Psoas muscle (tissue), 8 donors: ENCODE measurements at places on chromosomes 1 and 21. TPM values are rescaled to one million over a fixed set of nuclear protein-coding genes. Genes with fewer than 3 reads are reported as not detected.

Gene TMEM240
- 0.88 TPM for total RNA-seq

DNA sequence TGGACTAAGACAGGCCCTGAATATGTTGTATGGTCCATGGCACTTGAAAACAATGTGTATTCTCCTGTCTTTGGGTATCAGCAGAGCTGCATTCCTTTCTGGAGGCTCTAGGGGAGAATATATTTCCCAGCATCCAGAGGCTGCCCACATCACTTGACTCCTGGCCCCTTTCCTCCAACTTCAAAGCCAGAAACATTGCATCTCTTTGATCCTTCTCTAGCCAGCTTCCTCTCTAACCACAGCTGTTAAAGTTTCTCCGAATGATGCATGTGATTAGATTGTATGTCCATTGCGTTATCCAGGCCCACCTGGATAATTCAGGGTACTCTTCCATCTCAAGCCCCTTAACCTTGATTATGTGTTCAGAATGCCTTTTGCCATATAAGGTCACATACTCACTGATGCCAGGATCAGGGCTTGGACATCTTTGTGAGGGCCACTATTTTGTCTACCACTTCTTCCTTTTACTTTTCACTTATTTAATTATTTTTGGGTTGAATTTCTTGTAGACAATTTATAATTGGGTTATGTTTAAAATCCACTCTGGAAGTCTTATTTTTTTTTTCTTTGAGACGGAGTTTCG lies 5.3 kb downstream of the CHD1L start:
- no peaks in the 10 kb centered on the region for H3K36me3 ChIP-seq
- H3K4me3 ChIP-seq: no peak overlapping the region
- H3K4me1 ChIP-seq: peaks cover 25% of the 10 kb centered on the region
- DNase-seq: no peak

Gene ZNF281
- total RNA-seq: 10.4 TPM

DNA sequence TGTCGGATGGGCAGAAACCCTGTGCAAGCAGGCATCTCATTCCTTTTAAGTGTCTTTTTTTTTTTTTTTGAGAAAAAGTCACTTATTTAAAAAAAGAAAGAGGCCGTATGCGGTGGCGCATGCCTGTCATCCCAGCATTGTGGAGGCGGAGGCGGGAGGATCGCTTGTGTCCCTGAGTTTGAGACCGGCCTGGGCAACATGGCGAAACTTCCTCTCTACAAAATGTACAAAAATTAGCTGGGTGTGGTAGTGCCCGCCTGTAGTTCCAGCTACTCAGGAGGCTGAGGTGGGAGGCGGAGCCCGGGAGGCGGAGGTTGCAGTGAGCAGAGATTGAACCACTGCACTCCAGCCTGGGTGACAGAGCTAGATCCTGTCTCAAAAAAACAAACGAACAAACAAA lies 1.7 kb downstream of the GPR137B start:
- H3K4me3 ChIP-seq: peak overlapping the region; percentile 67
- no peaks in the 10 kb centered on the region for H3K4me1 ChIP-seq
- DNase-seq: no peak
- H3K27me3 ChIP-seq: peaks cover 15% of the 10 kb centered on the region

- H3K27me3 ChIP-seq: no peaks in the 10 kb centered on the region
- H3K36me3 ChIP-seq: no peaks in the 10 kb centered on the region
- H3K4me3 ChIP-seq: no peak overlapping the region
- DNase-seq: no peak
Measured at GRCh38 chr1:219472596-219472995, 140.3 kb downstream of the ZC3H11B start.

GRCh38 chr1:116857092-116857491 lies 52.6 kb upstream of the PTGFRN start:
- no peak overlapping the region for H3K4me3 ChIP-seq
- no peak for DNase-seq
- no peak overlapping the region for H3K27ac ChIP-seq
- H3K27me3 ChIP-seq: no peaks in the 10 kb centered on the region

DNA sequence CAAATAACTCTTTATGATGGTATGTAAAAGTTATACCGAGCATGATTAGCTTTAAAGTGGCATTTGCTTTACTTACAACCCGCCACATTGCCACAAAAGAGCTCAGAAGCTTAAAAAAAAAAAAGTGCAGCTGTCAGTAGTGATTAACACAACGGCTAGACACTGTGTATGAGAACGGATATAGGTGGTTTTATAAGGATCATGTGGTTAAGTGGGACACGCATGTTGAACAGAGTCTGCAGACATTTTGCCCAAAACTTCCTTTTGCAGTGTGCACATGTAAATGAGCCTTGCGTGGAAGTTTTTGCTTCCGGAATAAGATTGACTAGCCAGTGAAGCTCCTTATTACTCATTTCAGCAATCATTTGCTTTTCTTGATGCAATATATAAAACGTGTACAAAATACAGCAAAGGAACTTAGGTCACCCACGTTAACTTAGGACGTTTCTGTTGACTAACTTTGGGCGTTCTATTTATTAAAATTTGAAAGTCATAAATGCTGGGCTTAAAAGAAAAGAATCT lies 58.7 kb upstream of the RGS1 start:
- H3K4me1 ChIP-seq: no peaks in the 10 kb centered on the region
- H3K27ac ChIP-seq: no peak overlapping the region
- no peaks in the 10 kb centered on the region for H3K27me3 ChIP-seq
- DNase-seq: no peak
- H3K36me3 ChIP-seq: no peaks in the 10 kb centered on the region

Gene FCRL1
- total RNA-seq: not detected

Gene OR2T33
- not detected for total RNA-seq

DNA sequence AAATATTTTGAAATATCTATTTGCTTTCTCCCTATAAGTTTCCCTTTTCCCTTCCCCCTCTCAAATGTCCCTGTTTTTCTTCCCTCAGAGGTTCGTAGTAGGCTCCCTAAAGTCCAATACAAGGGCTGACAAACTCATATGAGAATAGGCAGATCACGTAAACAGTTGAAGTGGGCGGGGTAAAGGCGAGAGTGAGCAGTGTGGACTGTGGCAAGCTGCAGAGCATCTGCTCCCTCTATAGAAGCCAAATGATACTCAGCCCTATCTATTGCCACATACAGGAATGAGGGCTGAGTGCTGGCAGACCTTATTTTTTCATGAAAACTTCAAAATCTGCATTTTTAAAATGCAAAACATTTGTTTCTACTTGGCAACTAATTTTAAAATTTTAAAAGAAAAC lies 26.3 kb downstream of the PRDX6 start:
- no peaks in the 10 kb centered on the region for H3K27me3 ChIP-seq
- no peak overlapping the region for H3K27ac ChIP-seq
- no peak overlapping the region for H3K4me3 ChIP-seq
- H3K36me3 ChIP-seq: no peaks in the 10 kb centered on the region

Gene ACOT11
- 2.4 TPM for total RNA-seq

- H3K27me3 ChIP-seq: no peaks in the 10 kb centered on the region
- H3K4me3 ChIP-seq: no peak overlapping the region
- H3K36me3 ChIP-seq: no peaks in the 10 kb centered on the region
- DNase-seq: no peak
- no peaks in the 10 kb centered on the region for H3K4me1 ChIP-seq
Measured at GRCh38 chr1:29786195-29786594, 549.9 kb downstream of the PTPRU start.

- H3K27ac ChIP-seq: peak overlapping the region; percentile 58
- DNase-seq: peak; percentile 74
- no peaks in the 10 kb centered on the region for H3K27me3 ChIP-seq
Measured at GRCh38 chr1:160251687-160252526, 10.4 kb downstream of the DCAF8 start.

DNA sequence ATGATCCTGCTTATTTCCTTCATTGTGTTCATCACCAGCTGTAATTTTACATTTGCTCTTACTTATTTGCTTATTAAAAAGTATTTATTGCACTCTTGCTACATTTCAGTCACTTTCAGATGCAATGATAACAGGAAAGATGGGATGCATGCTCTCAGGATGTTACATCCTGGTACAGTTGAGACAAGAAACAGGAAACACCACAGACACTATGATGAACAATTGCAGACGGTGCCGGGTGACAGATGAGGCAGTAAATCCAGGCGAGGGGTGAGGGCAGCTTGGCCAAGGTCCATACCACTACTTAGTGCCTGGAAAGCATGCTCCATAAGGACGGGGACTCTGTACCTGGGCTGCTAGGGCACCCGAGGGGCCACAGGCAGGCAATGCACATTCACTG lies 156.6 kb upstream of the RAB4A start:
- H3K27me3 ChIP-seq: no peaks in the 10 kb centered on the region
- H3K36me3 ChIP-seq: no peaks in the 10 kb centered on the region
- H3K27ac ChIP-seq: no peak overlapping the region
- no peaks in the 10 kb centered on the region for H3K4me1 ChIP-seq
- H3K4me3 ChIP-seq: no peak overlapping the region
- no peak for DNase-seq

Gene GPR161
- total RNA-seq: 0.67 TPM

Gene NFASC
- total RNA-seq: 1.8 TPM

Gene SLC30A10
- not detected for total RNA-seq

Gene LEFTY1
- not detected for total RNA-seq

GRCh38 chr1:236514703-236515442 lies 8.9 kb upstream of the LGALS8 start:
- H3K4me3 ChIP-seq: no peak overlapping the region
- no peaks in the 10 kb centered on the region for H3K36me3 ChIP-seq
- no peaks in the 10 kb centered on the region for H3K4me1 ChIP-seq
- no peaks in the 10 kb centered on the region for H3K27me3 ChIP-seq
- DNase-seq: no peak
- H3K27ac ChIP-seq: no peak overlapping the region

- no peak overlapping the region for H3K27ac ChIP-seq
- H3K36me3 ChIP-seq: no peaks in the 10 kb centered on the region
- H3K27me3 ChIP-seq: no peaks in the 10 kb centered on the region
Measured at GRCh38 chr1:9465640-9466039, 73.6 kb upstream of the SLC25A33 start.

- no peak overlapping the region for H3K27ac ChIP-seq
- H3K4me3 ChIP-seq: no peak overlapping the region
- no peaks in the 10 kb centered on the region for H3K36me3 ChIP-seq
- H3K4me1 ChIP-seq: no peaks in the 10 kb centered on the region
- no peaks in the 10 kb centered on the region for H3K27me3 ChIP-seq
Measured at GRCh38 chr1:221991221-221991620, 249.3 kb upstream of the DUSP10 start.

Gene ANGPTL3
- not detected for total RNA-seq

Gene CHODL
- 1.0 TPM for total RNA-seq

- no peaks in the 10 kb centered on the region for H3K36me3 ChIP-seq
- no peak overlapping the region for H3K27ac ChIP-seq
- DNase-seq: no peak
- H3K4me1 ChIP-seq: peaks cover 5% of the 10 kb centered on the region
Measured at GRCh38 chr1:100769323-100769722, 49.8 kb downstream of the VCAM1 start.

DNA sequence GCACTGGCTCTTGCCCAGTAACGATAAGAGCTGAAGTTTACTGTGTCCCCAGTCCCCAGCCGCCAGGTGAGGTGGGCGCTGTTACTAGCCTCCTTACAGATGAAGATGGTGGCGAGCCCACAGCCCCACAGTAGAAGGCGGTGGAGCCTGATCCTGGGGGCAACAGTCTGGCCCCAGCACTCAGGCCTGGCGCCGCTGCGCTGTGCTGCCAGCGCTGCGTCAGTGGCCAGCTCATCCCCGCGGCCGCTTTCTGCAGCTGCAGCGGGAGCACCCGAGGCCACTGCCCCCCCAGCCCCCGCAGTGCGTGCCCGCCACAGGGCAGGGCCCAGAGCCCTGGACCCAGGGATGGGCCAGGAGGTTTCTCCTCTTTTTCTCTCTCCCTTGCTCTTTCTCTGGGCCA lies 13.3 kb downstream of the H6PD start:
- peaks cover 97% of the 10 kb centered on the region for H3K4me1 ChIP-seq
- H3K36me3 ChIP-seq: no peaks in the 10 kb centered on the region
- peak overlapping the region; percentile 90 for H3K27ac ChIP-seq
- peak overlapping the region; percentile 36 for H3K4me3 ChIP-seq
- no peaks in the 10 kb centered on the region for H3K27me3 ChIP-seq
- DNase-seq: peak; percentile 62

DNA sequence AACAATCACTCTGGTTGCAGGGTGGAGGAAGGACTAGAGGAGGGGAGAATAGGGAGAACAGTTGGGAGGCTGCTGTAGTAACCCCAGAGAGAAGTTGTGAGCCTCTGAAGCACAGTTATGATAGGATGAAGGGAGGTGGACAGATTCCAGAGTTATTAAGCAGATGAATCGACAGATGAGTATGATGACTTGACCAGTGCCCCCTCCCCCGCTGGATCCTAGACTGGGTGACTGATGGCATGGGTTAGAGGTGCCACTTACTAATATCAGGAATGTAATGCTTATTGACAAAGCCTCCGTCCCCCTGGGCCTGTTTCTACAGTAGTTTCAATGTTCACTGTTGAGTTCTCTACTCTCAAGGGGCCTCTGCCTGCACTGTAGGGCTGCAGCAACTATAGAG lies 14.0 kb upstream of the TIPRL start:
- no peak overlapping the region for H3K27ac ChIP-seq
- H3K27me3 ChIP-seq: no peaks in the 10 kb centered on the region
- DNase-seq: no peak
- H3K4me1 ChIP-seq: no peaks in the 10 kb centered on the region
- no peaks in the 10 kb centered on the region for H3K36me3 ChIP-seq

DNA sequence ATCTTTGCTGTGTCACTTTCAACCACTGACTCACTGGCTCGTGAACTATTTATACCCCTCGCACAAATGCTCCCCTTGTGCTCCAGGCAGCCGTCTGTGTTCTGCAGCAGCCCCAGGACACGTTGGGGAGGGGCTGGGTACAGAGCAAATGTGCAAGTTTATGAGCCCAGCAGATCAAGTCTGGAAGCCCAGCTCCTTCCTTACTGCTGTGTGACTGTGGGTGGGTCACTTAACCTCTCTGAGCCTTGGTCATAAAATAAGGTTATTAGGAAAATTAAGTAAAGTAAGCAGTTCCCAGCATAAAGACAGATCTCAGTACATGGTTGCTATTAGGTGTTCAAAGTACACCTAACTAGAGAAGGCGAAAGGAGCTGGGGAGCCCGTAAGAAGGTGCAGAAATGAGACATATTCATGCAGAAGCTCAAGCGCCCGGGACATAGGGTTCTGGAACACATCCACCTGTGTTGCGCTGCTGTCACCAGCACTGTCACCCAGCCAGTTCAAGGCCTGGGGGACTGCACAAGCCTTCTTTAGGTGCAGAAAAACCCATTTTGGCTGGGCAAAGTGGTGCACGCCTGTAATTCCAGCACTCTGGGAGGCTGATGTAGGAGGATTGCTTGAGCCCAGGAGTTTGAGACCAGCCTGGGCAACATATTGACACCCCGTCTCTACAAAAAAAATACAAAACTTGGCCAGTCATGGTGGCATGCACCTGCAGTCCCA lies 13.8 kb downstream of the EFHD2 start:
- H3K27me3 ChIP-seq: no peaks in the 10 kb centered on the region
- no peaks in the 10 kb centered on the region for H3K4me1 ChIP-seq
- no peak overlapping the region for H3K4me3 ChIP-seq
- H3K27ac ChIP-seq: no peak overlapping the region
